NCI-H2107 (cell line): ENCODE measurements at places on chromosomes 1 and 21.

- no peak for DNase-seq
Measured at GRCh38 chr1:77484926-77485325, 197.5 kb downstream of the ZZZ3 start.

DNA sequence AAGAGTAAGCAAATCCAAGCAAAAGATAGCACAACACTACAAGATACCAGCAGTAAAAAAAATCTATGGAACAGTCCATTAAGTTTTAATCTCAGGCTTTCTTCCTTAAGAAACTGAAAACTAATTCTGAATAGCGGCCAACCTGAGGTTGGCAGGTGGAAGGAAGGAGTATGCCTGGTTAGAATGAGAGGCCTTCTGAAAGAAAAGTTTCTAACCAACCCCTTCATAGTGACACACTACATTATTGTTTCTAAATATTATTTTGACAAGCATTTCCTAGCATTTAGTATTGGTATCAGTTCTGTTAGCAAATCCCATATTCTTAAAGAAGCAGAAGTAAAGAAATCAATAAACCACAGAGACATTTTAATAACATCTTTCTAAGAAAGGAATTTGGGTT lies 205.7 kb upstream of the PTBP2 start:
- no peak for DNase-seq

DNA sequence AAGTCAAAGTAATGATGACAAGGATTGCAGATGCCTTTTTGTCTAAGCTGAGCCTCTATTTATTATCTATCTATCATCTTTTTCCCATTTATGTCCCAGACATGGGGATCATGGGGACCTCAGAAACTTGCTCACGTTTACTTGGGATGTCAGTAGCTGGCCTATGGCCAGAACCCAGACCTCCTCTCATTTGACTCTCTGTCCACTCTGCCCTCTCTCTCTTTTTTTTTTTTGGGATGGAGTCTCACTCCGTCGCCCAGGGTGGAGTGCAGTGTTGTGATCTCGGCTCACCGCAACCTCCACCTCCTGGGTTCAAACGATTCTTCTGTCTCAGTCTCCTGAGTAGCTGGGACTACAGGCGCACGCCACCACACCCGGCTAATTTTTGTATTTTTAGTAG lies 3.7 kb upstream of the ID3 start:
- DNase-seq: no peak

DNA sequence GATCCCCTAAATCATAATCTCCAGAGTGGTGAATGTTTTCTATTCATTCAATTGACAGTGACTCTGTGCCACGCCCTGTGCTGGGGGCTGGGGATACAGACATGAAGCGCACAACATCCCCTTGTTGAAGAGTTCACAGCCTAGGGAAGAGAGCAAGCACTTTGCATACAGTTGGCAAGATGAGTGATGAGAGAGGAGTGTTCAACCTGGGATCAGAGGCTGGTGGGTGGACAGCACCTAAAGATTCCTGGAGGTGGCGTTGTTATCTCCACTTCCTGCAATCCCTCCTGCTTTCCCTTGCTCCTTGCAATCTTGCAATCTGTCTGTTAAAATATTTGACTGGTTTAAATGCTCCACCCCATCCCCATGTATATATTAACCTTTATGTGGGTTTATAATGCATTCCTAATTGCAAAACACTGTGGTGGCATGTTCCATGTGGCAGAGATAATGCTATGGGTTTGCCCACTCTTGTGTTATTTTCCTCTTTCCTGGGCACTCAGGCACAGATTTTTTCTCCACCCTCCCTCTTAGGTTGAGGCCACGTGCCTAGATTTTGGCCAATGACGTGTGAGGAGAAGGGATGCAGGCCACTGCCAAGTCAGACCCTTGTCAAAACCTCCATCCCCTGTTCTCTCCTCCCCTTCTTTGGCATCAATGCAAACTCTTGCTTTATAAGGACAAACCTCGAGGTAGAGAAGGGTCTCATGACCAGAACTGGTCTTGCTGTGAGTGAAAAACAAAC lies 36.2 kb upstream of the GADD45A start:
- no peak for DNase-seq

DNA sequence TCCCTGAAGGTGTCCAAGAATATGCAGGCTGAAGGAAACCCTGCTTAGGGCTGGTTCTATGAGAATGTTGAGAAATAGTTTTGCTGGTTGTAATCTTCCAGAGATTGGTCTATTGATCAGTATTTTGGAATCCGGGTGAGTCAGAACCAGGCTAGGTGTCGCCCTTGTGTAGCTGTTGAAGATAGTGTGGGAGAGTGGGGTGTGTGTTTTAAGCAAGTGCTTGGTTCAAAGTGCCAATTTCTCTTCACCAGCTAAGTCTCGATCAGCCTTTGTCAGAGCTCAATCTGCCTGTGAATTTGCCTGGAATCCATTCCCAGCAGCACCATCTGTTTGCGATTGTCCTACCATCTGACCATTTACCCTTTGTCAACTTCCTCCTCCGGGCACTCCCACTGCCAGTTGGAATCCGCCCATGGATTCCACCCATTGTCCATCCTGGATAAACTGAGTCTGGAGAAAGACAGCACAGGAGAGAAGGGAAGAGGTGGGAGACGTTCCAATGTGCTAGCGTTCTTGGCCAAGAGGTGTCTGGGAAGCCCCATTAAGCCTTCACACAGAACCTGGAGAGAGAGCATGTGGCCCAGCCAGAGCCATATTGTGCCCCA lies 59.4 kb upstream of the CYP2J2 start:
- DNase-seq: no peak

GRCh38 chr1:193437785-193438184 lies 251.4 kb upstream of the B3GALT2 start:
- DNase-seq: no peak

DNA sequence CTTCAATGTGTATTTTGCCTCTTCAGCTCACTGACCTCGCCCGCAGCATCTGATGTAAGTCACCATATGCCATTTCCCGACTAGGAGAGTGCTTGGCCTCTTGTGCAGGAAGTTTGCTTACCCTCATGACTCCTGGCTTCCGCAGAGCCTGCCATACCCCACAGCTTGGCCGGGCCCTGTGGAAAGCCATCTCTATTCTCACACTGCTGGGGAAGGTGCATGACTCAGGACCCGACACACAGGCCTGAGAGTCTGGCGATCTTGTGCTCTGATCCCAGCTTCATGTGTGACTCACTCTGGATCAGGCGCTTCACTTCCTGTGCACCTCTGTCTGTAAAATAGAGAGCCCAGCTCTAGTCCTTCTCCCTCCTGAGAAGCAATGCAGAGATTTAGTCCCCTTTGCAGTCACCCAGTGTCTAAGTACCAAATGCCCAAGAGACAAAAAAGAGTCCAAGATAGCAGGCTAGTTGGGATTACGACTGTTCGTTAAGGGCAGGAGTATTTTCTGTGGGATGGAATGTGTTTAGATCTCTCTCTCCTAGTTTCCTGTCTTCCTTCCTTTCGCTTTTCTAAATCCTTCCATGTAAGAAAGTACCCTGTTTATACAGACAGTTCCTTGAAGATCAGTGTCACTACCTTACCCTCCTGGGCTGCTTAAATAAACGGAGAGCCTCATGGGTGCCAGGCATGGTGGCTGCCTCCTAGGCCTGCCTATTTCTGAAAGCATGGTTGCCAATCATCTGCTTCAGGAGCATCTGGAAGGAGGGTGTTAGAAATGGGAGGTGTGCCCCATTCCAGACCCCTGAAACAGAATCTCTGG lies 62.8 kb upstream of the KIF26B start:
- no peak for DNase-seq

- no peak for DNase-seq
Measured at GRCh38 chr21:42103843-42104242, 32.7 kb downstream of the UMODL1 start.

GRCh38 chr1:242525360-242525722 lies 844 bp upstream of the PLD5 start:
- no peak for DNase-seq

DNA sequence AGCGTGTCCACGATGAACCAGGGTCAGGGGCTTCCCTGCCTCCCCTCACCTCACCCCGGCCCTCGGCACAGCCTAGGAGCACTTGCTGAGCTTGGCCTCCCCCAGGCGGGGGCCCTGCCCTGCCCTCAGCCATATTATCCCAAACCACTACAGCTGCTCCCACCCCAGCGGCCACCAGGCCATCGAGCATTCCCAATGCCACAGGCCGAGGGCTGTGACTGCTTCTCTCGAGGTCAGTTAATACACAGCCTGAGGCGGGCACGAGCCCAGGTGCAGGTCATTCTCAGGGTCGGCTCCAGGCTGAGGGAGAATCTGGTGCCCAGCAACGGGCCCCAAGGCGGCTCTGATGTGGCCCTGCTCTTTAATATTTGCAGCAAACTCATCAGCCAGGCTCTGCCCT lies 8.4 kb upstream of the GPR153 start:
- DNase-seq: no peak

- DNase-seq: no peak
Measured at GRCh38 chr1:155570593-155570990, 8.0 kb upstream of the ASH1L start.
